ENCODE measurements at places on chromosomes 6 and 20.

GRCh38 chr20:22652681-22653588 is 68.6 kb upstream of the FOXA2 start:
- no peak for DNase-seq

DNA sequence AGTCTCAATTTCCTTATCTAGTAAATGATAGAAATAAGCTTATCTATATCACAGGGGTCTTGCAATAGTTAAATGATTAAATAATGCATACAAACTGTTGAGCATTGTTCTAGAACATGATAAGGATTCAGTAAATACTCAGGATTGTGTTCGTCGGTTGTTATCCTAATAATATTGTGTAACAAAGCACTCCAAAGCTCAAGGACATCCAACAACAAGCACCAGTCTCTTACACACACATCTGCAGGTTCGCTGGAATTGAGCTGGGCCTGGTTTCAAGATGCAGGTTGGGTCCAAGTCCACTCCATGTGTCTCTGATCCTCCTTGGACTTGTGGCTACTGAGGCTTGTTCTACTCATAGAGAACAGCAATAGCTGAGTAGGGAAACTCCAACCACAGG is 74.1 kb upstream of the MC3R start:
- no peak for DNase-seq

DNA sequence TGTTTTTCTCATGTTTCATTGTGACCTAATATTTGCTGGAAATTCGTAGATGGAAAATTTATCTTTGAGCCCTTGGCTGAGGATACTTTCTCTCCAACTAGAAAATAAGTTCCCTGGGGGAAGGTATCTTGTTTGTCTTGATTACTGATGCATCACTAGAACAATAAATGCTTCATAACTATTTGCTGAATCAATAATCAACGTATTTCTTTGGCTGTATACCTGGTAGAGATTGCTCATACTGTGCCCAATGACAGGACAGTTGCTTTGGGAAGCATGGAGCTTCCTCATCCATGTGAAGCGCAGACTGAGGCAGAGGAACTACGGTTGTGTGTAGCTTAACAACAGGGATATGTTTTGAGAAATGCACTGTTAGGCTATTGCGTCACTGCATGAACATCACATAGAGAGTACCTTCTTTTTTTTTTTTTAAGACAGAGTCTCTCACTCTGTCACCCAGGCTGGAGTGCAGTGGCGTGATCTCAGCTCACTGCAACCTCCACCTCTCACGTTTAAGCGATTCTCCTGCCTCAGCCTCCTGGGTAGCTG is 34.2 kb upstream of the RPN2 start:
- no peak for DNase-seq

- DNase-seq = no peak
These were observed 59.9 kb downstream of the KLHL31 start for GRCh38 chr6:53605543-53606235.

GRCh38 chr6:89564752-89565427 is 73.7 kb downstream of the LYRM2 start:
- no peak for DNase-seq

DNA sequence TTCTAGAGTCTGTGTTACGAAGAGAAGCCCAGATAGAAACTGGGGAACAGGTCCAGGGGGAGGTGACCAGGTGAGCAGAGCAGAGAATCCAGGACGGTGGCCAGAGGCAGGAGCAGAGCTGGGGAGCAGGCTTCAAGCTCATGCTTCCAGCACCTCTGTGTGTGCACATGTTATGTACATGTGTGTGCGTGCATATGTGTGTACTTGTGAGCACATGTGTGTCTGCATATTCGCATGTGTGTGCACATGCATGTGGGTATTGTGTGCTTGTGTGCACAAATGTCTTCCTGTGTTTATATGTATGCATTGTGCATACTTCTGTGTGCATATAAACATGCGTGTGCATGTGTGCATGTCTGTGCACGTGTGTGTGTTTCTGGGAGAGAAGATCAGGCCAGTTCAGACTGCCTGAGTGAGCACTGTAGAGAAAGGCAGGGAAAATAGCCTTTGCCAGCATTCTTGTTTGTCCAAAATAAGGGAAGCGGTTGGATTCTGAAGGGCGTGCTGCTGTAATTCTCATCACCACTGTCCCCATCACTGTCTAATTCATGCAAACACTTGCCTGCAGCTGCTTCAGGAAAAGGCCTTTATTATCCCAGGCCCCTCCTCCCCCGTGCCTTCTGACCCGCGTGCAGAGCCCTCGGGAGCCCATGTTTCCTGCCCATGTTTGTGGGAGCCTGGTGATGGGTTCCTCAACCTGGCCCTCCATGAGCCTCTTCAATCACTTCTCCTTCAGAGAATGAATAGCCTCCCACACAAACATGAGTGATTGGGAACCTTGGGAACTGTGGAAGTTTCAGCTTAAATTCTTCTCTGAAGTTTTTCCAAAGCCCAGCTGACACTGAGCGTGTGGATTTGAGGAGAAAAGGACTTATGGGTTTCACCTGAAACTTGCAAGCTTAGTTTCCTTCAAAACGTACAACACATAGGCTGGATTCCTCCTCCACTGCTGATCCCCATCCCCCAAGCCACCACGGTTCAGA is 161.7 kb upstream of the AFDN start:
- no peak for DNase-seq

- no peak for DNase-seq
These were observed 656.1 kb downstream of the COL12A1 start for GRCh38 chr6:74549746-74550145.

GRCh38 chr20:32508775-32509119 is 76.4 kb downstream of the NOL4L start:
- no peak for DNase-seq

GRCh38 chr6:137112067-137112355 is 61.4 kb downstream of the IL22RA2 start:
- DNase-seq = no peak

- DNase-seq = no peak
These were observed 36.2 kb upstream of the CD93 start for GRCh38 chr20:23122321-23122720.

GRCh38 chr20:52828199-52828598 is 144.0 kb upstream of the TSHZ2 start:
- DNase-seq = no peak

DNA sequence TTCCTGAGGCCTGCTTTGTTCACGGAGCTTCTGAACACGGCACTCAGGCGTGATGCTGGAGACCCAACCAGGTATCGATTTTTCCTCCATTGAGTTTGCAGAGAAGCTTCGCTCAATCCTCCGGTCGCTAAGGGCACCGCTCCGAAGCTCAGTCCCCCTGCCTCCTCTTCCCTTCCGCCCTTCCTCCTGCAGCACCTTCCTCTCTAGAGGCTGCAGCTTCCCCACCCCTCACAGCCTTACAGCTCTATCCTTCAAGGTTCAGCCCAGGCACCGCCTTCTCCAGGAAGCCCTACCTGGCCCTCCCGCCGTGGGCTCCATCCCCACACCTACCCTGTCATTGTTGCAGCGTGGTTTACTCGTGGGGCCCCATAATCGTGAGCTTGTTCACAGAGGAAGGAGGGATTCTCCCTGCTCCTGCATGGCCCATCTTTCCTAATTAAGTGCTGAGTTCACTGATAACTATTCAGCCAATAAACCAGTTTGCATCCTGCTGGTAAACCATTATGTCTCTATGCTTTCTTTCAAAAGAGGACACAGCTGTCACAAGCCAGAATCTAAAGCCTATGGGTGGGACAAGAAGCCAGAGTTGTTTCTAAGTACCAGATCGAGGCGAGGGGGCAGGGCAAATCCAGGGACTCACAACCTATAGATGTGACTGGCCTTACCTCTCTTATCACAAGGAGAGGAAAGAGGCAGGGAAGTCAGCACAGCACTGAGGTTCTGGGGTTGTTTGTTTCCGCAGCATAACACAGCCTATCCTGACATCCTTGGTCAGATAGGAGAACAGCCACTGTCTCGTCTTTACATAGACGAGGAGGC is 152.0 kb downstream of the GRM4 start:
- DNase-seq = no peak

DNA sequence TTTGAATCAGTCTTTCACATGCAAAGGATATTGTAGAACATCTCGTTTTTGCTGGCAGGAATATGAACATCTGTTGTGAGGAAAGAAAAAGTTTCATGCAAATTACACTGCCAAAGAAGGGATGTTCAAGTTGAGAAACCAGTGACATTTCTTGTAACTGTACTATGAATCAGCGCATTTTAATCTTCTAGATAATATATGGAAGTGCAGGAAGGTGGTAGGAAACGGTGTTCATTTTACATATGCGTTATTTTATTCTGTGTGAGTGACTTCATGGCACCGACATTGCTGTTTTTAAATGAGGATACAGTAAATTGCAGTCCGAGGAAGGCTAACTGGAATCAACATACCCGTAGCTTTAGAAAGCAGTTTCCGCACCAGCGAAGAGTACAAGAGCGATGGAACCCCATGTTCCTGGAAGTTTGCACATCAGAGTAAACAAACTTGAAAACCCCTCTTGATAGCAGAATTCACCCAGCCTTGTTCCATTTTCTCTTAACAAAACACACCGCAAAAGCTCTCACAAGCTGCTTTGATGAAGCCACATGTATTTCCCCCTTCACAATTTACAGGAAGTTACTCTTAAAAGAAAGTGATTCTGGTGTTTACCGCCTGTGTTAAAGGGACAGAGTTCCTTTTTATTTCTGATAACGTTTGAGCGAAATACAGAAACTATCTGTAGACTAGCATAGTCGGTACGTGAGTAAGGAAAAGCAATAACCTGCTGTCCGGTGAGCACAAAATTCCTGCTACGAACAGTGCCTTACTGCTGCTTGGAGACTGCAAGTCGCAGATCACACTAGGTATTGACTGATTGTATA is 11.5 kb downstream of the PRDM1 start:
- no peak for DNase-seq

DNA sequence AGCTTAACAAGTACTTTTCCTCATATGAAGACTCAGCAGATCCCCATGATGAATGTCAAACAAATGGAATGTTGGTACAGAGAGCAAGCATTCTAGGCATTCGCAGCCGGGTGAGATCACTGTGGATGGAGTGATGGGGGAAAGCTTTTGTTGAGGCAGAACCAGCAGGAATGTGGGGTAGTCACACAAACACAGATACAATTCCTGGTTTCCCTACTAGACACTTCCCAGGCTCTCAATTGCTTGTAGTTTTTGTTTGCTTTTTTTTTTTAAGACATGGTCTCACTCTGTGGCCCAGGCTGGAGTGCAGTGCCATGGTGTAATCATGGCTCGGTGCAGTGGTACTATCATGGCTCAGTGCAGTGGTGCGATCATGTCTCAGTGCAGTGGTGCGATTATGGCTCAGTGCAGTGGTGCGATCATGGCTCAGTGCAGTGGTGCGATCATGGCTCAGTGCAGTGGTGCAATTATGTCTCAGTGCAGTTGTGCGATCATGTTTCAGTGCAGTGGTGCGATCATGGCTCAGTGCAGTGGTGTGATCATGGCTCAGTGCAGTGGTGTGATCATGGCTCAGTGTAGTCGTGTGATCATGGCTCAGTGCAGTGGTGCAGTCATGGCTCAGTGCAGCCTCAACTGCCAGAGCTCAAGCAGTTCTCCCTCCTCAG is 15.4 kb upstream of the IER3 start:
- DNase-seq = no peak

GRCh38 chr20:61382194-61382593 is 130.1 kb downstream of the CDH4 start:
- DNase-seq = no peak

GRCh38 chr6:47853766-47854165 is 71.9 kb downstream of the OPN5 start:
- no peak for DNase-seq

DNA sequence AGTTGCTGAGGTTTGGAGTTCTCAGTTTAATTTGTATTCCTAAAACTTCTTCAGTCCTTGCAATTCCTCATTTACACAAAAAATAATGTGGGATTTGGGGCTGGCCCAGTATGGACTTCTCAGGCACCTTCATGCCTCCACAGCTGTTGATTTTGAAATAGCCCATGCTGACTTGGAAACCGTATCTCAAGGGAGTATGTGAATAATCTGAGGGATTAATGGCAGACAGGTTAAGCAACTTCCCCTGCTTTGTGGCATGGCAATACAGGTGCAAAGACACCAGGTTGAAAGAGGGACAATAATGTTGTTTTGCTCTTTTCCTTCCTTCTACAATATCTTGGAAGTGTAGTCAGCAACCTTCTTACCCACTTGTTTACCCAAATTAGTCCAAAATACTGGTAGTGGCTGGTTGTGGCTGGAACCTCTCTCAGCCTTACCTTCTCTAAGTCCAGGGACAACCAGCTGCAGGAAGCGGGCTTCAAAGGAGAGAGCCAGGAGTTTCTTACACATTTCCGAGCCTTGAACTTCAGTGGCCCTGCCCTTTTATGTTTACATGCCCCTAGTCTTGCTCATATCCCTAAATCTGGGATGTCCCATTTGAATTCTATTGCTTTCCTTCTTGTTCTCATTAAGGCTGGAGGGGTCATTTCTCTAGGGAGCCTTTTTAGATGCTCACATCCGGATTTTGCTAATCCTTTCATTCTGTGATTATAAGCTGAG is 44.1 kb upstream of the ADGRF1 start:
- DNase-seq = no peak

DNA sequence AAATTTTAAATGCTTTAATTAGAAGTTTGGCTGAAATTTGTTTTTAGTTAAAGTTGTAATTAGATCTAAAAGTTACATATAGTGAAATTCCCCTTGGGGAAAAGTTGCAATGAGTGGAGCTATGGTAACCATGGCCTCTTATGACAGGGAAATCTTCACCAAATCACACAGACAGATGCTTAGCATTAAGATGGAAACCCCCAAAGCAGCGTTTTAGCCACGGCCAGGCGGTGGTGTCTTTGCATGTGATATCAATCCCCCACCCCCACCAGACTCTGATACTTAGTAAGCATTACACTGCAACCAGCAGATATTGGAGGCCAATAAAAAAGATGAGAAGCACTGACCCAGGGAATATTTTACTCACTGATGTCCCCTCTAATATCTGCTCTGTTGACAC is 75.7 kb downstream of the REPS1 start:
- DNase-seq = no peak

- no peak for DNase-seq
These were observed 131.3 kb downstream of the MTFR2 start for GRCh38 chr6:136118787-136119186.

DNA sequence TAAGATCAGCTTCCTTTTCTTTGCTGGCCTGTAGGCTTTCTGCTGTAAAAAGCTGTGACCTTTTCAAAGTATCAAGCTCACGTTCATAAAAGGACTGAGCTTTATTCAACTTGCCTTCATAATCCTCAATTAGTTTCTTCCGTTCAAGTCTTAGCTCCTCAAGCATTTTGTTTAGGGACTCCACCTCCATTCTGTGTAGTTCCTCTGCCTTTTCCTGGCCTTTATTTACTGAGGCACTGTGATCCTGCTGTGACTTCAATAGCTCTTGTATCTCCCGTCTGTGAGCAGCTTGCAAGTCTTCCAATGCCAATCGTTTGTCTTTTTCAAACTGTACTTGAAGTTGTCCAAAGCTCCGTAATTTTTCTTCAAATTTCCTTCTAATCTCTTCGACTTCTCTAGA is 54.4 kb downstream of the FAM184A start:
- no peak for DNase-seq

GRCh38 chr6:33702345-33702977 is 9.0 kb downstream of the UQCC2 start:
- DNase-seq = no peak

GRCh38 chr6:154386848-154387717 is 30.5 kb upstream of the IPCEF1 start:
- no peak for DNase-seq
